ENCODE measurements at places on chromosomes 3 and 15.

DNA sequence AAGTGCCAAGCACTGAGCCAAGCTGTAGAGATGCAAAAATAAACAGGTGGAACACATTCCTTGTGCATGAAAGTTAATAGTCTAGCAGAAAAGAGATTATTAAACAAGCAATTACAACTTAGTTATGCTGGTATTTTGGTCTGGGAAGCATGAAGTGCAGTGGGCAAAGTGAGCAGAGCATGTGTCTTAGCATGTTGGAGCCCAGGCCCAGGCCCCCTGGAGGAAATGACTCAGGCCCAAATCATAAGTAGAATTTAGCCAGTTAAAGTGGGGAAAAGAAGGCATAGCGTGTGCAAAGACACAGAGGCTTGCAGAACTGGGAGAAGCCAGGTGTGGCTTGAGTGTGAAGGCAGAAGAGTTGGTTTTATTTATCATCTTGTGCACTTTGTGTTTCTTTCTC, 163.8 kb upstream of the ATP11B start:
- DNase-seq, result no peak

DNA sequence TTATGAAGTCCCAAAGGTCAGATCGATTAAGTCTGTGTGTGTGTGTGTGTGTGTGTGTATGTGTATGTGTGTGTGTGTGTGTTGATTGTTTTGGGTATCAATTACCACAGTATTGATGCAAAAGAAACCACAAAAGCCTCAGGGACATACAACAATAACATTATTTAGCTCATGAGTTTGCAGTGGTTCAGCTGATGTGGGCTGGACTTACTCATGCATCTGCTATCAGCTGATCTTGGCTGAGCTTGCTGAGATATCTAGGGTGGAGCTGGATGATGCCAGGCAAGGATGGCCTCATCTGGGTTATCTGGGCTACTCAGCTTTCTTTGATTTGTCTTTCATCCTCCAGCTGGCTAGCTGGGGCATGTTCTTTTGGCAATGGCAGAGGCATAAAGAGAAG, 82.4 kb upstream of the PRR23C start:
- no peak for DNase-seq

GRCh38 chr3:115021061-115021460, 126.0 kb downstream of the ZBTB20 start:
- no peak for DNase-seq

- DNase-seq, result no peak
Measured at GRCh38 chr3:101966226-101966625, 116.9 kb downstream of the NFKBIZ start.

- DNase-seq, result no peak
Measured at GRCh38 chr3:18735005-18735404, 309.9 kb upstream of the SATB1 start.

DNA sequence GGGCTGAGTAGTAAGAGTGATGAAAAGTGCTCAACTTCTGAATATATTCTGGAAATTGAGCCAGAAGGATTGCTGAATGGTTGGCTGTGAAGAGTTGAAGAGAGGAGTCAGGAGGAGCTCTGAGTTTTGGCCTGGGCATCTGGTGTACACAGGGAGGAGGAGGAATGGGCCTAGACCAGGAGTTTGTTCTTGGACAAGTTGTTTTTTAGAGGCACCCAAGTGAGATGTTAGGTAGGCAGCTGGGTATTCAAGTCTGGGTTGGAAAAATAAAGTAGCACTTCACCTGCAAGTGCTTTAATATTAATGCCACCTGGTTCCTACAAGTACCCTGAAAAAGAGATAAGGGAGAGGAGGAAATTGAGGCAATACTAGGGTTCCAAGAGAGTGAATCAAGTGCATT, 14.7 kb downstream of the BSN start:
- no peak for DNase-seq

GRCh38 chr15:57562196-57562769, 29.4 kb upstream of the MYZAP start:
- DNase-seq, result no peak

DNA sequence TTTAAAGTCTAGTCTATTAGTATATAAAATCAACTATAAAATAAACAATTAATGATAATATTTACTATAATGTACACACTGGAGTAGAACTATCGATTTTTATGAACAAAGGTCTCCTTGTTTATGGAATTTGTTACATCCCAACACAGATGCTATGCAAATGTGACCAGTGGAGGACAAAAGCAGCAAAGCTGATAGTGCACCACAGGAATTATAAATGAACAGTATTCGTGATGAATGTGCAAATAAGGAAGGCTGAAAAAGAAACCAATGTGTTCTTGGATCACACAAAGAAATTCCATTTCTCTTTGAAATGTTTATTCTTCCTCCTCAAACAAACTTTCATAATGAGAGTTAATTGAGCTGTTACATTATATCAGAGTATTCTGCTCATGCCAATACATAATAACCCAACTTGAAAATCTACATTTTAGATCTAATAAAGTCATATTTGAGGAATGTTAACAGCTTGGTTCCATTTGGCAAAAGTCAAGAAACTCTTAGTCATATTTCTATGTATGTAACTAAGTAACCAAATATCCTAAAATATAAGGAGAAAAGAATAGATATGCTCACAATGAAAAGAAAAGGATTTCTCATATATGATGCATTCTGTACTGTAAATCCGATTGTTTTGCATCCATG, 79.3 kb downstream of the NEK10 start:
- no peak for DNase-seq

GRCh38 chr15:40162552-40162951, 1.7 kb downstream of the BUB1B start:
- DNase-seq, result no peak

- no peak for DNase-seq
Measured at GRCh38 chr3:196311-197148, at the start of gene CHL1. CHL1 (plus strand) TSS chr3:196763; CDS start chr3:319777, 123,014 bp downstream.

DNA sequence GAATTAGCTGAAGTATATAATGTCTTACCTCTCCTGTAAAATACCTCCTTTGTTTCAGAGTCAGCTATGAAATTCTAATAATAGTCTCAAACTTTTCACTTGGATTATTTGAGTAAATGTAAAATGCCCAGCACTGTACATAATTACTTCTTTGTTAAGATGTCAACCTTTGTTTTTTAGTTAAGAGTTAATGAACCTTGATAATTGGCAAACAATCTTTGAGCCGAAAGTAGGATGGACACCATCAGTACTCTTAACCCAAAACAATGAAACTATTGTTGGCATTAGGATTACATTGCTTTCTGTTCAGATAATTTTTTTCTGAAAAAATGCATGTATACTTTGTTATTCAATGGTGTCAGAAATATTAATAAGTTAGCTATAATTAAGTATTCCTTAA, 3.0 kb upstream of the NECTIN3 start:
- no peak for DNase-seq

DNA sequence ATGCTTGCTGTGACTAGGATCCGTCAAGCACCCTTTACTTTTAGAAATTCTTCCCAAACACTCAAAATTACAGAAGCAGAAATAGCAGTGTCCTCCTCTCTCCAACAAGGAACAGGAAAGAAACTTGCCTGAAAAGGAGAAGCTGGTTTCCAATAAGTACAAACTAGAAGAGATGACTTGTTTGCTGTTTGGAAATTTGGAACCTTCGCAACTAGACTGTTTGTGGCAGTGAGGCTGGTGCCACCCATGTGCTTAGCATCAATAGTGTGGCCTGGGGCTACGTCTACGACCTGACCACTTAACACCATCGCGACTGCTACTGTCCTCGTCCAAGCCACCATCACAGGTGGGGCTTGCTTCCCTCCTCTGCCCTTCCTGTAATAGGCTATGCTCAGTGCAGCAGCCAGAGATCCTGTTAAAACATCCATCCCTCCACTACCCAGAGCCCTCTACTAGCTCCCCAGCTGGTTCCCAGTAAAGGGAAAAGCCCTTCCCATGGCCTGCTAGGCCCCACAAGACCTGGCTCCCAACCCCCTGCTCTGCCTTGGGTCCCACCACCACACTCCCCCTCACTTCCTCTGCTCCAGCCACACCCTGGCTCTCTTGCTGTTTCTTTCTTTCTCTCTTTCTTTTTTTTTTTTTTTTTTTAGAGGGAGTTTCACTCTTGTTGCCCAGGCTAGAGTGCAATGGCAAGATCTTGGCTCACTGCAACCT, 52.6 kb upstream of the CCR2 start:
- no peak for DNase-seq

GRCh38 chr15:66770518-66771350, 68.7 kb downstream of the SMAD6 start:
- DNase-seq, result no peak

GRCh38 chr3:119343719-119344118, 49.5 kb downstream of the ARHGAP31 start:
- no peak for DNase-seq

GRCh38 chr3:24224666-24225384, 269.8 kb downstream of the THRB start:
- no peak for DNase-seq

GRCh38 chr3:65861718-65862117, 177.0 kb downstream of the MAGI1 start:
- DNase-seq, result no peak

- no peak for DNase-seq
Measured at GRCh38 chr3:107973152-107973551, 117.7 kb downstream of the CD47 start.
